ENCODE measurements at places on chromosomes 3 and 15.

GRCh38 chr15:72271895-72272212 lies 500 bp downstream of the PARP6 start:
- DNase-seq = no peak

DNA sequence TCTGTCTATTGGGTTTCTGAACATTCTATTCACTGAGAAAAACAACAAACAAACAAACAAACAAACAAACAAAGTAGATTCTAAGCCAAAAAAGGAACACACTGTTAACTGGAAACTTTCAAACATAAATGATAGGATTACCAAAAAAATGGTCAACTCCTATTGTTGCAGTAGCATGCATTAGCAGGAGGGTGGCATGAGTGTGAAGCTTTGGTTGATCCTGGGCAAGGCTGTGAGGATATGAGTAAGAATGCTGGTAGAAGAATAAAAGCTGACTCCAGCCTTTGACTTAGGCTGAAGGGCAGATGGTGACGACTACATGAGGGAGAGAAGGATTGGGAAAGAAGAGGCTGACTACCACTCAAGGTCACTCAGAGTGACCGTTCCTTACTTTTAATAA lies 810.3 kb downstream of the VGLL3 start:
- DNase-seq = no peak

GRCh38 chr3:189204167-189204866 lies 32.5 kb downstream of the TPRG1 start:
- DNase-seq = no peak

DNA sequence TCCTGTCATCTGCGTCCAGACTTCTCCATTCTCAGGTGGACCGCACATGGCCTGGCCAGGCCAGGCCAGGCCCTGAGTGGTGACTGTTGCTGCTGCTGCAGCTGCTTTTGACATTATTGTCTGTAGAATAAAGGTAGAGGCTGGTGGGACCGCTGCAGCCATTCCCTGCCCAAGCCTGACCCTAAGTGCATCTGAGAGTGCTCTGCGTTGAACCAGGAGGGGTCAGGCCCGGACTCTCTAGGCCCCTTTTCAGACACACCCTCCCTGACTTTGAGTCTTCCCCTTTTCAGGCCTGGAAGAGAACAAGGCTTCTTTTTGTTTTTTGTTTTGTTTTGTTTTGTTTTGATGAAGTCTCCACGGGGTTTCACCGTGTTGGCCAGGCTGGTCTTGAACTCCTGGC lies 54.6 kb upstream of the FLNB start:
- no peak for DNase-seq

GRCh38 chr3:122183893-122184590 lies 574 bp downstream of the CASR start:
- no peak for DNase-seq
